ENCODE measurements at places on chromosomes 7 and 10.

GRCh38 chr7:37287131-37287855 is 161.4 kb downstream of the ELMO1 start:
- DNase-seq: peak; percentile 90

GRCh38 chr7:20784388-20785156 is 2.1 kb downstream of the SP8 start:
- peak; percentile 55 for DNase-seq

DNA sequence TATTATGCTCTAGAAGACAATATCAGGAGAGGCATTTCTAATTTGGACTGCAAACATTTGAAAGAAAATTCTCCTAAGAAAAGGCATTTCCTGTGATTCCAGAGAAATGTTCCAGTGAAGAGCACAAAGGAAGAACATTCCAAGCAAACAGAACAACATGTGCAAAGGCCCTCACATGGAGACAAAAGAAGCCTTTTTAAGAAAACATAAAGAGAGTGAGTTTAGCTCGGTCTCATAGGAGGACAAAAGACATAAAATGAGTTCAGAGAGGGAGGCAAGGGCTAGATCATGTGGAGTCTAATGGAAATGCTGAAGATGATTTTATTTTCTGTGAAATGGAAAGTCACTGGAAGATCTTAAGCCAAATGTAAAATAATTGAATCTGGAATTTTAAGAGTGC is 269.8 kb upstream of the HGF start:
- no peak for DNase-seq

DNA sequence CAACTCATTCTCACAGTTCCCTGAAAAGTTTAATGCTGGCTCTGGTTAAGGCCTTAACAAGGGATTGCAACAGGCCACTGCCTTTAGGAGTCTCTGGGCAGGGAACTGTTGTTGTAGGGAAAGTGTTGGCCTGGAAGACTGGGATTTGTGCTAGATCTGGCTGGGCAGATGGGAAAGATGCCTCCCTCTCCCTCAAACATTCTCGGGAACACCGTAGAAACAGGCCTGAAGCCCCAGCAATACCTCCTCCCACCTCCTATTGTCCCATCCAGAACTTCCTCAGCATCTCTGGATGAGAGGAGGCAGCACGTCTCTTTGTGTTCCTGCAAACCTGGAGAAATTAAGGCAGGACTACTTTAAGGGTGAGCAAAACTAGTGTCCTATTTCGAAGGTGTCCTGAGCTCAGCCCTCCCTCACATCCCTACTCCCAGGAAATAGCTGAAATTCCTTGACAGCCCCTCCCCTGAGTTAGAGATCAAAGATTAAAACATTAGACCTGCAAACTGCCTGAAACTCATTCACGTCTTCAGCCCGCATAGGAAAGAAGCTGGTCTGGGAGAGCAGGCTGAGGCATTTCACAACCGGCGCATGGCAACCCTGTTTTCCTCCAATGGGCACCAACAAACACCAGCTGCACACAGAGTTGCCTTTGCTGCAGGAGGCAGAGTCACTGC is 10.9 kb upstream of the MAP3K8 start:
- no peak for DNase-seq

- DNase-seq: no peak
These were observed 40.7 kb downstream of the GPRIN2 start for GRCh38 chr10:46515793-46516192.

DNA sequence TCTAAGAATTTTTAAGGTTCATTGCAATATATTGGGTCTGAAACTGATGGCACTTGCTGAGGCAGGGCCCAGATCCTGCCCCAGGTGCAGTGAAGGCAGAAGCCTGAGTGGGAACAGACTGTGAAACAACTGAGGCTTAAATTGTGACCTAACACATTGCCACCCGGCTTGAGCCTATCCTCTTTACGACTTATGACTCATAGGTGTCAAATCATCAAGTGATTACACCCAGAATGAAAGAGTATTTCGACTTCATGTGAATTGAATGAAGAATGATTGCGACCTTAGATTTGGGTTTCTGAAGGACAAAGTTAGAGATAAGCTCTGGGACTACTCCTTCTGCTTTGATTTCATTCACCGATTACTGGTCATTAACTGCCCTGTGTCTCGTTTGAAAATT is 200.9 kb downstream of the CREB5 start:
- DNase-seq: no peak

GRCh38 chr7:43588477-43589132 is 5.7 kb downstream of the STK17A start:
- DNase-seq: no peak

- DNase-seq: no peak
These were observed 1.7 kb upstream of the ANKRD22 start for GRCh38 chr10:88853155-88853881.

GRCh38 chr10:130220251-130221185 is 84.3 kb downstream of the GLRX3 start:
- DNase-seq: no peak

Data from NCI-H526 (cell line).